ENCODE measurements at places on chromosomes 6 and 20.

GRCh38 chr6:112470376-112470775 lies 123.2 kb downstream of the RFPL4B start:
- no peak for DNase-seq

GRCh38 chr6:36928547-36928918 lies 26.0 kb upstream of the PI16 start:
- DNase-seq: no peak

GRCh38 chr6:143692696-143693095 lies 14.9 kb downstream of the PHACTR2 start:
- DNase-seq: no peak

DNA sequence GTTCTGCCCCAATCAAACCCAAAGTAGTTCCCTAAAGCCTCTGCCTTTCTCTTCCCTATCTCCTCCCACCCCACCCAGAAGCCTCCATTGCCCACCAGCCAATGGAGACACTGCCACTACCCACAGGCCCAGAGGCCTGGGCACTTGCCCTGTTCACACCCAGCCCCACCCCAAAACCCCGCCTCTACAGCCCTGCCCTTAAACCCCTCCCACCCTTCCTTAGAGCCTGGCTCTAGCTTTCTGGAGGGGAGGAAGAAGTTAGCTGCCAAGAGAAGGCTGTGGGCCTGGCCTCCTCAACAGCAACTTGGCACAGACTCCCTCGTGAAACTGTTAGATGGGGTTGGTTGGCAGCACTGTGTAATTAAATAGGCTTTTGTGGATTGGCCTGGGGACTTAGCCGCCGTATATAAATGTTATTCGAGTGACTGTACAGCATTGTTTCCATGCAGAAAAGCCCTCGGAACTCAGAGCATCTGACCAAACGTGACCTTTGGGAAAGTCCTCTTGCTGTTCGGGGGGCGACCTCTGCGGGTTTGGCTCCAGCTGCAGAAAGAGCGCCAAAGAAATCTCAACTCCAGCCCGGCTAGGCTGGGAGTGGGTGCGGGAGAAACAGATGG lies 31.4 kb downstream of the COL11A2 start:
- no peak for DNase-seq

DNA sequence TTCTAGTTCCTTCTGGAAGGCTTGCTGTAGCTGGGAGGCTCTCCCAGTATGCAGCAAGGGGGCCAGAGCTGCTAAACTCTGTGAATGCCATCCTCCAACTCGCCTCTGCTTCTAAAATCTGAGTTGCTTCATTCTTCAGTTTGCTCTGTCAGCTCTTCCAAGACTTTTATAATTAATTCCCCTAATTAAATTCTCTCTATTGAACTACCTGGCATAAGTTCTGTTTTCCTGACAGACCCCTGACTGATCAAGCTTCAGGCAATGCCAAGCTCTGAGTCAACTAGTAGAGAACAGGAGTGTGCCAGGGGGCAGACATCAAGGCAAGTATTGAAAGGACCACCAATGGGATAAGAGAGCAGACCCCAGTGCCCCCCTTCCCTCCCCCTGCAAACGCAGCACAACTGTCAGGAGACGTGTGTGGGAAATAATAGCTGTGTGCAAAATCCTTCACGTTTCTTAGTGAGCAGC lies 109.3 kb upstream of the TAB2 start:
- DNase-seq: no peak

GRCh38 chr6:92380803-92381601 lies 1038.4 kb downstream of the EPHA7 start:
- DNase-seq: no peak

GRCh38 chr6:14857501-14857900 lies 388.4 kb upstream of the JARID2 start:
- peak; percentile 65 for DNase-seq

DNA sequence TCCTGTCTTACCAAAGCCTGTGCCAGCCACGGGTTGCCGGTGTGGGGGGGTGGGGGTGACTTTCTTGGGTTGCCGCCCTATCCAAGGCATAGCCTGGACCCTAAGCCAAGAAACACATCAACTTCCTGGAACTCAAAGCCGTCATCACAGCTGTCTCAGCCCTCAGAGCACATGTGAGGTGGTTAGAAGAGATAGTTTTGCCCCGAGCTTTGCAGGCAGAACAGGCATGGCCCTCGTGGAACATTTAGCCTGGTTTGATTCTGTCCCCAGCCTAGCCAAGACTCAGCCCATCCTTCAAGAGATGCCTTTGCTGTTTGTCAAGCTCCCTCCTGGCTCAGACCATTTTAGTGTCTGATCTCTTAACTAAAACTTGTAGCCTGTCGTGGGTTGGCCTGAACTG lies 64.9 kb downstream of the RREB1 start:
- DNase-seq: no peak

DNA sequence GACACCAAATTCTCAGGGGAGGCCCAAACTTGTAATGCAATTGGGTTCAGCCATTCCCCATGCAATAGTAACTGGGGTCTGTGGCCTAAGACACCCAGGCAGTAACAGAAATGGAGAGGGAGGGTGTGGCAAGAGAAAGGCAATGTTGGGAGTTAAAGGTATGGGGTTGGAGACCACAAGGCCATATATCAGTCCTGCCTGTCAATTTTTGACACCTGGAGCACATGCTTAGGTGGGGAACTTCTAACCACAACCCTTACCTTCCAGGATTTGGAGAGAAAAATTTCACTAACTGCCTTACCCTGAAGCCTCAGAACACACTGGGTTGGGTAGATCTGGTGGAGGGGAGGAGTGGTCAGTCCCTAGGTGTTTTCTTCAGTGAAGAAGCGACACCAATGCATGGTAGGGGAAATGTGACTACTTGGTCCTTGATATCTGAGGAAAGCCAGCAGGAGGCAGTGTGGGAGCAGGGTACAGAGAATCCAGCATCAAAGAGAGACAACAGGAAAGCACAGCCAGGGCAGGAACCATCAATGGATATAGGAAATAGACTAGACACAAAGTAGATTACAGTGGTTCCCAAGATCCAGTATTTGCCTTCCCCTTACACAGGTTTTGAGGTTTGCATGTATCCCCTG lies 6.8 kb upstream of the USP49 start:
- DNase-seq: no peak

DNA sequence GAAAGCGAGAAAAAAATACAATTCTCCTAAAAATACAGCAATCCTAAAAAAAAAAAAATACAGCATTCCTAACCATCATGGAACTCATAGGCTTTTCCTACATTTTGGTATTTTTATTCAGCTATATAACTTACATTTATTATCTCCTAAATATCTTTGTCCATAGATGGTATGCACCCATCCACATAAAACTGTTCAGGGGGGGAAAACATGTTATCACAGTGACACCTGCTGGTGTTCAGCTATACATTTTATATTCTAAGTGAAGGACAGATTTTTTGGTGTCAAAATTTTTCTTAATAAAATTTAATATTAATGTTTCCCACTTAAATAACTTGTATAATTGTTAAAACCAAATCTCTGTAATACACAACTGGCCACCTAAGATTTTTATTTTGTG lies 58.0 kb downstream of the BLOC1S5 start:
- no peak for DNase-seq

GRCh38 chr6:90226257-90226656 lies 70.4 kb downstream of the BACH2 start:
- DNase-seq: no peak

- DNase-seq: no peak
These were observed 57.7 kb downstream of the ZDHHC14 start for GRCh38 chr6:157438611-157439111.

DNA sequence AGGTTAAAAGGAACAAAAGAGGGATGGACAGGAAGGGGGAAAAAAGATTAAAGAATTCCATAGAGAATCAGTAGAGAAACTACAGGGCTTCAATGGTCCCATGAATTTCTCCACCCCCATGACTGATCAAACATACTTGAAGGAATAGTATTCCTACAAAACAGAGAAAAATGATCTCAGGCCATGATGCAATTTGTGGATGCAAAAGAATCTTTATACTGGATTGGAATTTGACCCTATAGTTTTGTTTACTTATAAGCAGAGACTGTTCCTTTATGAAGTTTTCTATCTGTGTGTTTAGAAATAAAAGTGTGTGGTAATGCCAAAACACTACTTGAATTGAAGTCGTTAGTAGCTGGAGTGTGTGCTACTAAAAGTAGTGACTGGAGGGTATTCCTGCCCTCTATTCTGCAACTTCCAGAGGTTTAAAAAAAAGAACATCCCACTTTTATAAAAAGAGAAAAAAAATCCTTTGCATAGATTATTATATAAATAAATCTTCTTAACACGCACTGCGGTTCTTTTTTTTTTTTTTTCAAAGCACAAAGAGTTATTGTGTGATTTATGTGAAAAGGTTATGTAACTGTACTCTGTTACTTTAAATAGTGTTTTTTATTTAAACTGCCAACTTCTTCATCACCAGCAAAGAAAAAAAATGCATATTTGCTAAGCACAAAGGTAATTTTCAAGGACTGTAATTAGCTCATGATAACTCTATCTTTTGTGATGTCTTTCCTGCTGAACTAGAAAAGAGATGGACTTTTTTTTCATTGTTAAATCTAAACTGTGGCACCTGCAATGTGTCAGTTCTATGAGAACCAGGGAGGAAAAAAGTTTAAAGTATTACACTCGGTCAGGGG lies 214.5 kb upstream of the CITED2 start:
- no peak for DNase-seq

DNA sequence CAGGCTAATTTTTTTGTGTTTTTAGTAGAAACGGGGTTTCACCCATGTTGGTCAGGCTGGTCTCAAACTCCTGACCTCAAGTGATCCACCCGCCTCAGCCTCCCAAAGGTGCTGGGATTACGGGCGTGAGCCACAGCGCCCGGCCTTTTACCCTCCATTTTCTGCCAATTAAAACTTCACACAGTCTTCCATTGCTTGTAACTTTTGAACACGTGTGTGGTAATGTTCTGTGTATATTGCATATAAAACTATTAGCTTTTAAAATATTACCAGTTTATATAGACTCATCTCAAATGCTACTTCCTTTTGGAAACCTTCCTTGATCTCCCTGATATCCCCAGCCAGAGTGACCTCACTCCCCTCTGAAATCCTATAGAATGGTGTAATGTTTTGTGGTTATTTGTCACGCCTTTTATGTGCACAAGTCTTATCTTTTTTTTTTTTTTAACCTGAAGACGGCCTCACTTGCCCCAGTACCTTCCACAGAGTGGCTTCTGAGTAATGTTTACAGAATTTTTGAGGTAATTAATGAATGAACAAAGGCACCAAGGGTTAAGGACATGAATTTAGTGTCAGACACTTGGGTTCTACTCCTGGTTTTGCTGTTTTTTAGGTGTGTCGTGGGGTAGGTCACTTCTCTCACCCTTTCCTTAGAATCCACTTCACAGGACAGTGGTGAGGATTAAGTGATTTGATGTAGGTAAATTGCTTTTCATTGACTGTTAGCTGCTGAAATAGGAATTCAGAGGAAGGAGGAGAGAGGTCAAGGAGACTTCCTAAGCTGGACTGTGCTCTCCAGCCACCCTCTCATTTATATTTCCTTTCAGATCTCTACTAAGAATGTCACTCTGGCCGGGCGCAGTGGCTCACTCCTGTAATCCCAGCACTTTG lies 11.2 kb upstream of the MMP24 start:
- DNase-seq: no peak

- no peak for DNase-seq
These were observed 40.2 kb downstream of the MRPL14 start for GRCh38 chr6:44086931-44087574.

- no peak for DNase-seq
These were observed 108.9 kb upstream of the EMILIN3 start for GRCh38 chr20:41475503-41475902.

DNA sequence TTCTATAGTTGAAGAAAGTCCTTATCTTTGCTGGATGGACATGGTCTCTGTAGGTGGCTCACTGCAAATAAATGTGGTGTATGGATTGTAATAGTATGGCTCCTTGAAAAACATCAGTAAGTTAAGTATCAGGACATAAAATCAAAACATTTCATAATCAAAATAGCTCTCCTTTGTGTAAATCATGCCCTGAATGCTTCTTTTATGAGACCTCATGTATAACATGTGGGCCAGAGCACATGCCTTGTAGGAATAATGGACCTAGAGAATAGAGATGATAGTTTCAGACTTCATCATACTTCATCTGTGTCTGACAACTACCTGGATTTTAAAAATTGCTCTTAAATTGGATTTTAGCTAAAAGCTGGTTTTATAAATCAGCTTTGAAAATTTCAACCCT lies 159.9 kb downstream of the ASCC3 start:
- DNase-seq: no peak

- no peak for DNase-seq
These were observed 634.3 kb upstream of the MAP3K7 start for GRCh38 chr6:91221072-91221720.

GRCh38 chr20:62355878-62356588 lies 11.1 kb downstream of the LAMA5 start:
- DNase-seq: no peak

DNA sequence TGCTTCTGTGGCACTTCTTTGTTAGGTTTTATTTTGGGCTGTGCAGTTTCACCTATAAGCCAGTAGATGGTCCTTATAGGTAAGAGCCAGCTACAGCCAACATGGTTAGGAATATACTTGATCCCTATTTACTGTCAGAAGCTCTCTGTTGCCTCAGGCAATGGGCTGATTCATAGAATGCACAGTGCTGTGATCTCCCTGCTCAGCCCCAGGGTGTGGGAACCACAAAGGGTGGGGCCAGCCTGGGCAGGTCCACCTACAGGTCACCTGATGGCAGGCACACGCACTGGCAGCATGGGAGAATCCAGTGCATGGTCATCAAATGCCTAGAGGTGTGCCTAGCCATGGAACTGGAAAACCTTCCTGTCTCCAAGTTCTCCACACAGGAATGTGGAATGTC lies 191.9 kb downstream of the MOXD1 start:
- no peak for DNase-seq

GRCh38 chr6:24888715-24889370 lies 46.9 kb downstream of the RIPOR2 start:
- no peak for DNase-seq

DNA sequence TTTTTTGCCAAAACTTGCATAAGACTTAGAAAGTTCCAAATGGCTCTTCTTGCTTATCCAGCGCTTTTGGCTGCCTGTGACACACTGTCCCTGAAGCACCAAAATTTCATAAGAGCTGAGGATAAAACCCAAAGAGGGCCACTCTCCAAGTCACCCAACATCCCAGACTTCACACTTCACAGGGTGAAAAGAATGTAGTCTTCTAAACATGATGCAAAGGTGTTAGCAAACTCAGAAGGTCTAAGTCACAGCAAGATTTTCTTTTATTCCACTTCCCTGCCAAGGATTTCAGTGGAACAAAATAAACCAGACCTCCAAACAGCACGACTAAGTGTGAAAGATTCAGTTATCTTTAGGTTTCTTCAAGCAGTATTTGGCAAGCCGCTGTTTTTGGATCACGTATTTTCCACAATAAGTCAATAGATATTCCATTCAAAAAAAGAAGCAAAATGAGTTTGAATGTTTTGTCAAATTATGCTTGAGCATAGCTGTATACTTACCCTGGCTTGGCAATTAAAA lies 44.6 kb upstream of the CD93 start:
- no peak for DNase-seq

DNA sequence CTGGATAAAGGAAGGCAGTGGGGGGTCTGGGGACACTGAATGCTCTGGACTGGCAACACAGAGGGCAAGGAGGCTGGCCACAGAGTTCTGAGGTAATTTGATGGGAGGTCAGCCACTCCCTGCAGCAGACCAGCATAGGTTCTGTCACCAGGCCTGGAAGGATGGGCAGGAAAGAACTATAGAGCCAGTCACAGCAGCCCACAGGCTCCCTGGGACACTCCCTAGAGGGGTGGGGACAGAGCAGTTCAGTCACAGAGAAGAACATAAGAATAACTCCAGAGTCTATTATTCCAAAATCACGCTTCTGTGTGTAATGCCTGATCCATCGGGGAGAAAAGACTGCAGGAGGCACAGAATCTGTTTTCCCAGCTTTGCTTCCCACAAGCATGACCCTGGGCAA lies 19.6 kb downstream of the DYNLRB1 start:
- DNase-seq: no peak

Measured in stimulated activated CD8-positive, alpha-beta memory T cell treated with anti-CD3 and anti-CD28 coated beads, Interleukin-4, amount 100 ng/mL, for 1 hour (primary cell).